H9 (cell line): ENCODE measurements at places on chromosomes 4 and X. TPM values are rescaled to one million over a fixed set of nuclear protein-coding genes. Genes with fewer than 3 reads are reported as not detected.

DNA sequence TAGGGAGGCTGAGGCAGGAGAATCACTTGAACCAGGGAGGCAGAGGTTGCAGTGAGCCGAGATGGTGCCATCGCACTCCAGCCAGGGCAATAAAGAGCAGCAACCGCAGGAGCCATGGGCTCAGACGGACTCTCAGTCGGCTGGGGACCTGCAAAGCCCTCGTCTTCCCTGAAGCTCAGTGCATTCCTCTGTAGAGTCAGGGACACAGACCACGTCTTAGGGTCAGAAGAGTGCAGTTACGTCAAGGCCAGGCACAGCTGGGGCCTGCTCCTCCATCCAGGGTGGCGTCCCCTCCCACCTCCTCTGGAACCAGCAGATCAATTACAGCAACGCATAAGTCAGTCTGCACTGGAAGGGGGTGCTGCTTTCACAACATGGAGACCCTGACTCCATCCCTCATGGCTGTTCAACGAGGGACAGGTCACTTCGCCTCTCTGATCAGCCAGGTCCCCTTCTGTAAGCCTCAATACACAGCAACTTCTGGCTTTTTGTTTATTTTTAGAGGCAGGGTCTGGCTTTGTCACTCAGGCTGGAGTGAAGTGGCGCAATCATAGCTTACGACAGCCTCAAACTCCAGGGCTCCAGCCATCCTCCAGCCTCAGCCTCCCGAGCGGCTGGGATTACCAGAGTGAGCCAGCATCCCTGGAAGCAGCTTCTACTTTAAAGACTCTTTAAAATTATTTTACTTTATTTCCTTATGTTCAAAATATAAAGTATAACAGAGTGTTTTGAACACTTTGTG, 76.4 kb downstream of the ZFYVE28 start:
- DNase-seq, result peak; percentile 16

GRCh38 chr4:155450676-155451075, 73.9 kb upstream of the MAP9 start:
- DNase-seq, result no peak

DNA sequence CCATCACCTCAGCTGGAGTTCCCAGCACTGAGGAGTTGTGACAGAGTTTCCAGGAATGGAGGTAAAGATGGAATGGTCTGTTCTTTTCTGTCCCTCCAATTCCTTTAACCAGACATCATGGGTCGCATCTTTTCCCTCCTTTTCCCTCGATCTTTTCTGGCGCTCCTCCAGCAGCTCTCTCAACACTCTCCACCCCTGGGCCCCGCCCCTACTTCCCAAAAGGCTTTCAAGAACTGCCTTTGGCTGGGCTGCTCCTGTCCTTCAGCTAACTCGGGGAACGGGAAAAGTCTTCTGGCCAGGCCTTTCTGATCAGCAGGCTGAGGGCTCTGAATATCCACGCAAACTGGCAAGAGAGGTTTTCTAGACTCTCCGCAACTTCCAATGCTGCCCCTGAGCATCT, 34.0 kb downstream of the UTP14A start:
- peak; percentile 43 for DNase-seq

DGKQ gene
- total RNA-seq, result 11.4 and 12.4 TPM in 2 replicates

SLITRK2 gene
- total RNA-seq, result 0.09 and 0.11 TPM in 2 replicates

SHROOM2 gene
- 13.9 and 15.3 TPM in 2 replicates for total RNA-seq

UBA1 gene
- total RNA-seq, result 421 and 427 TPM in 2 replicates

GRCh38 chr4:70739496-70740337, 18.0 kb downstream of the RUFY3 start:
- DNase-seq, result no peak

GRCh38 chr4:100166297-100167039, 23.8 kb downstream of the DDIT4L start:
- no peak for DNase-seq

FRG2 gene
- total RNA-seq, result not detected in 2 replicates

SYNPO2 gene
- 1.1 and 1.2 TPM in 2 replicates for total RNA-seq

DNA sequence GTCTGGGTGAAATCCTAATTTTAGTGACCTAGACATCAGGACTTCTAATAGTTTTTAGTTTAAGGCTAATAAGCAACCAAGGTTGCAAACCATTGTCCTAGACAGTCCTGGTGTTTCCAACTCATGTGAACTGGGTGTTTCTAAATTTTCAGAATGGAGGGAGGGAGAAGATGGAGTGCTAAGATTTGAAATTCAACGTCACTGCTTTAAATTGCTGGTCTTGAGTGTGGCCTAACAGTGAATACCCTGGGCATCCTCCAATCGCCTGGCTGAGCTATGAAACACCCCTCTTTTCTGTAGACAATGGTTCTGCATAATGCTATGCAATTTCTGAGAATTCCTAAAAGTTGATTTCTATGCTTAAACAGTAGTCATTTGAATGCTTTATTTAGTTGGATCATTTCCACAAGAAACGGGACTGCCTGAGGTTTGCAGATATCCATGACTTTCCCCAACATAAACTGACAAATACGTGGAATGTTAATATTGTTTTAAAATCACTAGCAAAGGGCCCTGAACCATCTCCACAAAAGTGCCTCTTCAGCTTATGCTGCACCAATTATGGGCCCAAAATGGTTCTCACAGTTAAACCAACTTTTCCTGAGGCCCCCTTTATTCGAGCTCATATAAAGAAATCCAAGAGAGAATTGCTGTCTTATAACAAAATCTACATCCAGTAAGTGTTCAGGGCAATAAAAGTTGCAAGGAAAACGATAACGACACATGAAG, 1.1 kb downstream of the FBXL5 start:
- no peak for DNase-seq

CYSLTR1 gene
- total RNA-seq, result not detected in 2 replicates

GRCh38 chr4:7379719-7380118, 55.0 kb downstream of the PSAPL1 start:
- no peak for DNase-seq

DNA sequence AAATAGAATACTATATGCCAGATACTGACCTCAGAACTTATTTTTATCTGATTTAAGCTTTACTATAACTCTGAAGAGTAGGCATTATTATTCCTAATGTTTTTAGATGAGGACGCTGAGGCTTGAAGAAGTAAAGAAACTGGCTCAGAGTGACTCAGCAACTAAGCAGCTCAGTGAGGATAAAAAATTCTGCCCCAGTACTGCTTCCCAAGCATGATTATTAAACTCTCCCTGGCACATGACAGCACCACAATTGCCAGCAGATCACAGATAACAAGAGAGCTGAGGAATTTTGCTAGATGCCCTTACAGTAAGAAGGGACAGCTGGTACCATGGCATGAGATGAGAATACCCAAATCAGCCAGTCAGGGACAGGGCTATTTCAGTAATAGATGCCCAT, 219.4 kb downstream of the NKX6-1 start:
- DNase-seq, result no peak

MAGEA8 gene
- total RNA-seq, result not detected in 2 replicates

BMPR1B gene
- total RNA-seq, result 0.35 and 0.72 TPM in 2 replicates

DNA sequence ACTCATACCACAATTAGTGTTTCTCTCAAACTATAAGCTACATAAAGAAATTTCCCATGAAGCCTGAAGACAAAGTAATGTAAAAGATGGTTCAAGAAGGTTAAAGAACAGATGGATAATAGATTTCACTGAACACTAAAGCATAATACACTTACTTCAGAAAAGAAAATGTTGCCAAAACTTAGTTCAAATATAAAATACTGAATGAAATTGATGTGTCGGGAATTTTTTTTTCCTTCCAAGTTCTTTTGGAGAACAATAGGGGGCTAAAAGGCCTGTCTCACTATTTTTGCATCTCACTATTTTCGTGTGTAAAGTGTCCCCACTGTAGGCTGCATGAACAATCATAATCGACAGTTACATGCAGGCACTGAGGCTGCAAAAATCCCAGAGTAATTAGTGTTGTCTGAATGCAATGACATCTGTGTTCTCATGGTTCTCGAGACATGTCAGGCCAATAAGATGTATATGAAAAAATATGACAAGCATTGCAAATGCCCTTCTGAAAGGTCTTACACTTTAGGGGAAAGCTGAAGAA, 11.9 kb upstream of the MAB21L2 start:
- no peak for DNase-seq

DNA sequence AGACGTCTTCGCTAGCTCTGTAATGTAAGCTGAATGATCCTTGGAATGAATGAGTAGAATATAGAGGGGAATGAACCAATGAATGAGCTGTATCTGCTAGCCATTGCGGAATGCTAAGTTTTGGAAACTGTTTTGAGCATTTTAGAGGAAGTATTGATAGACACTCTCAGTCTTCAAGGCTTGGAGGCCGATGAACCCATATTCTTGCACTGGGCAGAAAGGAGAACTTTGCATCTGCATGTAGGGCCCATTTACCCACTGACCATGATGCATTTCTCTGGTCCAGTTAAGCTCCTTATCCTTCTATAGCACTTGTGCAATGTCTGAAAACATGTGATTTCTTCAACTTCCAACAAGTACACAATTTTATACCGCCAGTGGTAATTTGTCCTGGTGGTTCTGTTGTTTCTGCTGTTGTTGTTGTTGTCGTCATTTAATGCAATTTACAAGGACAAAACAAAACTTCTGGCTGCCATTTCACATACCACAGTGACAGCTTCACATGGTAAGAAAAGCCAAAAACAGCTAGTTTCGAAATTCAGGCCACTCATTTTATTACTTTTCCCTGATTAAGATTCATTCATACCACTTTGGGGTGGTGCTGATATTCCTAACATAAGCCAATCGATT, 85.0 kb upstream of the MTM1 start:
- DNase-seq, result no peak

- DNase-seq, result no peak
Measured at GRCh38 chr4:186657764-186658163, 65.9 kb downstream of the FAT1 start.

DNA sequence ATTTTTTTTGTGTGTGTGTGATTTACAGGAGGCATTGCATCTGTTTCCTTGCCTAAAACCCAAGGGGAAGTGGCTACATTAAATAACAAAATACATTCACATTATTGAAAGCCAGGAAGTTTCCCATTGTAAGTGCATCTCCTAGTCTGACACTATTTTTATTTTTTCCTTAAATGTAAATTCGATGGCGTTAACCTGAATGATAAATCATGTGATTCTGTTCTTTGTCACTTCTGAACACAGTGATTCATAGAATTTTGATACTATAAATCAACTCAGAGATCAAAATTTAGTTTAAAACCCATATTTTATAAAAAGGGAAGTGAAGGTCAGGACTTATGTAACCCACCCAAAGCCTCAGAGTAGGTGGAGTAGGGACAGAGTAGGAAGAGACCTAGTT, 258.1 kb downstream of the GABRG1 start:
- DNase-seq, result no peak

SPRY1 gene
- 76.3 and 77.6 TPM in 2 replicates for total RNA-seq

DNA sequence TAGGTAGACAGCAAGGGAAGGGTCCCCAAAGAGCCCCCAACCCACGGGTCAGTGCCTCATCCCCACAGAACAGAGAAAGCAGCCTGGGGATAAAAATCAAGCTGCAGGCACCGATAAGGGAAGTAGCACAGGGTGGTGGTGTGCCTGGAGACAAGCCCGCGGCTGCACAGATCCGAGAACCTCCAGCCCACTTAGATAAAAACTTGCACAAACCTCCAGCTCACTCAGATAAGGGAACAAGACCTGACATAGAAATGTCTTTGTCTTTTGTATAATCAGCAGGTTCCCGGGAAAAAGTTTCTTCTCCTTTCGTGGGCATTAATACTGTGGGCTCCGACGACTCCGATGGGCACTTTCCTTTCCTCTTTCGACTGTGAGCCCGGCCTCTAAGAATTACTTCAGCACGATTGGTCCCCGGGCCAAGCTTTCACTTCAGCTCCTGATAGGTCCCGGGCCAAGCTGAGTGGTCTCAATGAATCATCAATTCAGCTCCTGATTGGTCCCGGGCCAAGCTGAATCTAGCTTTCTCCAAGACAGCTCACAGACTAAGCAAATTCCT, 32.4 kb downstream of the PRDX4 start:
- DNase-seq, result peak; percentile 84

- DNase-seq, result no peak
Measured at GRCh38 chr4:44186850-44187246, 261.8 kb downstream of the KCTD8 start.

GRCh38 chr4:37008199-37008598, 236.3 kb upstream of the NWD2 start:
- no peak for DNase-seq

GRCh38 chr4:26400132-26400531, 79.3 kb downstream of the RBPJ start:
- DNase-seq, result no peak

DNA sequence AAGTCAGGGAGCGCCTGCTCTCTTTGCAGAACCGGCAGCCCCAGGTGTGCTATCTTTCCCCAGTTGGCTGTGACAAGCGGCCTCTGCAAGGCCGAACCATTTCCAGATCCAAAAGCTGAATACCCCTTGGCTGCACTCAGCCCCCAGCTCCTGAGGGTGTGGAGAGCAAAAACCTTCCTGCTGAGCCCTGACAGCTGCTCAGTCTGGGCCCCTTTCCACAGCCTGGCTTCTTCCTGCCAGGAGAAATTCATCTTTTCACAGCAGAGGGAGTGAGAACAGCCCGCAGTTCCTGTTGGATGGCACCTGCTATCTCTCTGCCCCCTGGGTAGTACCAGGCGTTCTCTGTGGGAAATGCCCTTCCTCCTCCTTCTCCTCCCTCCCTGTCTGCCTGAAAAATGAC, 78.4 kb downstream of the DRD5 start:
- no peak for DNase-seq

DNA sequence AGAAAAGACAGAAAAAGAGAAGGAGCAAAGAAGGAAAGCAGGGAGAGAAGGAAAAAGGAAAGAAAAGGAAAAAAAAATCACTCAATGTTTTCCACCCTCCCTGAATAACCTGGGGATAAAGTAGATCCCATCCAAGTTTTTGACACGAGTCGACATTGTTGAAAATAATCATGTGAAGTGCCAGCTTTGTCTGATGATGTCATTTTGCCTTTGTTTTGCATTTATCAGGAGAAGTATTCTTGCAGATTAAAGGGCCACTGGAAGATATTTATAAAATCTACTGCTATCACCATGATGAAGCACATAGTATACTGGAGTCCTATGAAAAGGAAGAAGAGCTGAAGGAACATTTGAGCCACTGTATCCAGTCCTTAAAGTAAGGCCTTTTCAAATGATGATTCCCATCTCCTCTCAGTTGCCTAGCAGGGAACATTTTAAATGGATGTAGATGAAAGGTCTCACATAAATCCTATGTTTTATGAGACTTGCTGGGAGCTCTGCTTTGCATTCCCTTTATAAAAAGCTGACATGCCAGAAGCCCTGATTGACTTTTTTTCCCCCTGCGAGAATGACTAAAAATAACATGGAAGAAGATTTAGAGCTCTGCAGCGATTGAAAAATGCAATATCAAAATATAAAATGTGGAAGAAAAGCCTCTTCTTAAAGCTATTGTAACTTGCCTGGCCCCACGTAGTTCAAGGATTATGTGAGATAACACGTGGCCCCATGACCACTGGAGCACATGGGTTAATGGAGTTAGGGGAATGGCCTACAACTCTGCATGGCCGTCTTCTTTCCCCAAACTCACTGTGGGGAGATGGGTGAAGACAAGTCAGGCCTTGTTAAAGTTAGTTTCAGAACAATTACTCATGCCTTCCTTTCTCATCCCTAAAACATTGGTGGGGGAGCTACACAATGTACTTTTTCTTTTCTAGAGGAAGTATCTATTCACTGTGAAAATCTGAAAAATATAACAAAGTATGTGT, 77.5 kb downstream of the INTS12 start:
- DNase-seq, result no peak

KIF4A gene
- total RNA-seq, result 41.4 and 41.8 TPM in 2 replicates

- DNase-seq, result no peak
Measured at GRCh38 chr4:165208741-165209388, 1.5 kb downstream of the KLHL2 start.

MAGEA4 gene
- total RNA-seq, result 0.53 and 0.68 TPM in 2 replicates

TLR8 gene
- total RNA-seq, result not detected in 2 replicates
